ENCODE measurements at places on chromosomes 7 and 10. TPM values are rescaled to one million over a fixed set of nuclear protein-coding genes. Genes with fewer than 3 reads are reported as not detected.

- no peak for DNase-seq
Measured at GRCh38 chr7:81333536-81333935, 414.7 kb upstream of the SEMA3C start.

DNA sequence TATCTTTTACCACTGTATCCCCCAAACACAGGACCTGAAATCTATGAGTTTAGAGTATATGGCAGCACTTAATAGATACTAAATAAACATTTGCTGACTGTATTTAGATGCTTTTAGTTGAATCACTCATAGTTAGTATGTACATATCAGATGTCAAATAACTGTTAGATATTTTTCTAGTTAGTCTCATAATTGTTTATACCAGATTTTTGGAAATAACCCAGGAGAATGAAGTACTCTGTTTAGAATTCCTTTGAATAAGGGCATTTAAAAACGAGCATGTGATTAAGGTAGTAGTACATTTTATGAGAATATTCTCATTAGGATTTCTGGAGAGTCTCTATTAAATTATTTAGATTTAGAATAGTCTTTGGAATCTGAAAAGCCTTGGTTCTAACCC lies 22.3 kb upstream of the ZEB1 start:
- DNase-seq, result no peak

DNA sequence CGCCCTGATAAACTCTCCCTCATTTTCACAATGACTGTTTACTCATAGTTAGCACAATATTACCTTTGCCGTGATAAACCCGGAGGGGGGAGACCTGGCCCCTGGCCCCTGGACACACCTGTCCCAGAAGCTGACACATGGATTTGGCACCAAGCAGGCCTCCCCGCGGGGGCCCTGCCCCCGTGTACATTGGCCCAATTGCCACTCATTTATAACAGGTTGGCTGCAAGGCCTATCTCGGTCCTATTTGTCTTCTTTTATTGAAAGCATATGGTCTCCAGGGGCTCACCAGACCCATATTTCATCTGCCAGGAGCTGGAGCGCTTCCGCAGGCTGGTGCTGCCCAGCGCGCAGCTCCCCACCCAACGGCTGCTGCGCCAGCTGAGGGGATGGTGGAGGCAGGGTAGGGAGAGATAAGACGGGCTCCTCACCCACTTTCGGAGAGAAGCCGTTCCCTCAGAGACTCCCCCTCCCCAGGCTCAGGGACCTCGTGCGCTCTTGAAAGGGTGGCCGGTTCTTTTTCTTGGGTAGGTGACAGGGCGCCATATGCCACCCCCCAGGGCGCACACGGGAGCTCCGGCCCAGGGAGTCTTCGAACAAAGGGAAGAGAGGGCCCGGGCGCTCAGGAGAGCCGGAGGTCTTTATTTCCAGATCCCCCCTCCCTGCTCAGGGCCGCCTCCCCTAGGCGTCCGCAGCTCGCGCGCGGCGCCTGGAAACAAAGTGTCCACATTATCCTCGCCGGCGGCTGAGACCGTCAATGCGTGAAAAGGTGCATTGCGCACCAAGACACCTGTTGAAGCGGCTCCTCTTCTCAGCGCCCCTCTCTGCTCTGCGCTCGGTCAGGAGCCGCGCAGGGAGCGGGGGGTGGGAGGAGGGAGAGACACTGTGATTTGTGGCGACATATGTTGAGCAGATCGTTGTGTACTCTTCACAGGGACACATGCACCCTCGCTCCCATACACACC lies 4.3 kb upstream of the NEUROG3 start:
- DNase-seq, result no peak

- DNase-seq, result no peak
Measured at GRCh38 chr7:126305671-126306070, 947.1 kb downstream of the GRM8 start.

- DNase-seq, result no peak
Measured at GRCh38 chr10:23432639-23433038, 6.2 kb upstream of the OTUD1 start.

DNA sequence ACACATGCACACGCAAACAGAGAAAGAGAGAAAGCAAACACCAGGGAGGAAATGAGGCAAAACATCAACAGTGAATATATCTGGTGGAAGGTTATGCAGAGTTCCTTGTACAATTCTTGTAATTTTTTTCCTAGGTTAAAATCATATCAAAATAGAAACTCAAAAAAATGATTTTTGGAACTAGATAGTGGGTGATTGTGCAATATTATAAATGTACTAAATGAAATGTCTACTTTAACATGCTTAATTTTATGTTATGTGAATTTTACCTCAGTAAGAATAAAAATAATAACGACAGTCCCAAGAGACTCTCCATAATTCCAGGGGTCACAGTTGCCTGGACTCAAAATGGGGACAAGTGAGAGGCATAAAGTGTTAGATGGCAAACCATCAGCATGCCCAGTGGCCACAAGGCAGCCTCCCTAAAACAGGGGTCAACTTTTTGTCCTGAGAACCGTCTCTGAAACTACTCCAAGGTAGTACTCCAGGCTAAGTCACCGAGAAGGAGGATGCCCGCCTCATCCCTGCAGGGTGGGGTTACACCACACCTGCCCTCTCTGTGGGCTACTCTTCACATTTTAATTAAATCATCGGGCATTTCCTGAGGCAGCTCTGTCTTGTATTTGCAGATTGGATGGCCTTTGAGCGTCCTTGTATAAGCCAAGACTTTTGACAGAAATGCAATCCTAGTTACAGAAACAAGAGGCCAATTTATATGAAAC lies 267.7 kb downstream of the ELMO1 start:
- no peak for DNase-seq

- no peak for DNase-seq
Measured at GRCh38 chr7:131008840-131009711, 275.1 kb upstream of the KLF14 start.

- DNase-seq, result no peak
Measured at GRCh38 chr10:3803295-3803926, 18.4 kb upstream of the KLF6 start.

Gene ELN
- total RNA-seq, result 210 TPM

Gene CALML5
- not detected for total RNA-seq

Gene RET
- 2.1 TPM for total RNA-seq

Gene HOXA1
- 5.3 TPM for total RNA-seq

Gene LMOD2
- not detected for total RNA-seq
